ENCODE measurements at places on chromosomes 5 and 9.

GRCh38 chr5:148685520-148686134 lies 31.3 kb upstream of the HTR4 start:
- no peak for DNase-seq

GRCh38 chr5:74575741-74576538 lies 64.6 kb downstream of the ENC1 start:
- DNase-seq = peak; percentile 47

- DNase-seq = peak; percentile 84
These were observed 6.2 kb upstream of the KLF9 start for GRCh38 chr9:70420441-70421271.

DNA sequence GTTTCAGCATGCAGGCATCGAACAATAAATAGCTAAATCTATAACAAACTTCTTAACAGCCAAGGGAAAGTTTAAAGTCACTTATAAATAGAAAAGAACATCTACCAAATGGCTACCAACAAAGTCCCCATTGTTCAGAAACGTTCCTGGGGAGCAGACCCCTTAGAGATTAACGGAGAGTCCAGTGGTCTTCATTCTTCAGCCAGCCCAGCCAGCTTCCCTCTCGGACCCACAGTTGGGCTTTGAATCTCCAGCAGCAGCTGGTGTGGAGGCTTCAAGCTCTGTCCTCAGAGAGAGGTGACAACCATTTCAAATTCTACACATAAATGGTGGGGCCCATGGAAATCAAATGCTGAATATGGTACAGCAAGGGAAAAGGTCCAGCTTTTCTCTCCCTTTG lies 11.2 kb downstream of the ENC1 start:
- no peak for DNase-seq

GRCh38 chr5:137126829-137127228 lies 372.3 kb downstream of the SPOCK1 start:
- DNase-seq = no peak

GRCh38 chr5:435961-436640 lies 6.9 kb upstream of the EXOC3 start:
- DNase-seq = no peak

DNA sequence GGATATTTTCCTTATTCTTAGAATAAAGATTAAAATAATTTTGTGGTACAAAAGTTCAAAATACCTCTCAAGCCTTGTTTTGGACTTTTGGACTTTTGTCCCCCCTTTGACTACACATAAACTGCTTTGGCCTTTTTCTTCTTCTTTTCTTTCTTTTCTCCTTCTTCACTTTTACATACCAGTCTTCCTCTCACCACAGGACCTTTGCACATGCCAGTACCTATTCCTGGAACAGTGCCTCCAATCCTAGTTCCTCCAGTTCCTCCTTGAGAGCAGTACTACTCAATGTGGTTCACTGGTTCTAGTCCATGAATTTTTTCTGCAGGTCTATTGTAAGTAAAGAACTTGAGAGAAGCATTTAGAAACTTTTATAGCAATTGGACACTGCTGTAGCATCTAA lies 136.5 kb downstream of the STK32A start:
- no peak for DNase-seq

- peak; percentile 23 for DNase-seq
These were observed at the start of gene VLDLR for GRCh38 chr9:2621722-2622460. Gene VLDLR (plus strand): TSS chr9:2621787. CDS start chr9:2622190, 403 bp downstream.

DNA sequence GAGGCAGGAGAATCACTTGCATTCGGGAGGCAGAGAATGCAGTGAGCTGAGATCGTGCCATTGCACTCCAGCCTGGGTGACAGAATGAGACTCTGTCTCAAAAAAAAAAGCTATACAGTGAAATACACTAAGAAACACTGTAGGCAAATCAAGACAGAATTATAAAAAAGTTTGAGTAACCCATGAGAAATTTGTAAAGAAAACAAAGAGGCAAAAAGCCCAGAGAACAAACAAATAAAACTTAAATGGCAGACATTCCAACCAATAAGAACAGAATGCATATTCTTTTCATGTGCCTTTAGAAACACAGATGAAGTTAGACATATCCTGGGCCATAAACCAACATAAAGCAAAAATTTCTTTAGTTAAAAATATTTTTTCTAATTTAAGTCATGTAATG lies 30.6 kb downstream of the ZNF169 start:
- no peak for DNase-seq

GRCh38 chr5:133995883-133996563 lies 8.8 kb downstream of the VDAC1 start:
- no peak for DNase-seq

DNA sequence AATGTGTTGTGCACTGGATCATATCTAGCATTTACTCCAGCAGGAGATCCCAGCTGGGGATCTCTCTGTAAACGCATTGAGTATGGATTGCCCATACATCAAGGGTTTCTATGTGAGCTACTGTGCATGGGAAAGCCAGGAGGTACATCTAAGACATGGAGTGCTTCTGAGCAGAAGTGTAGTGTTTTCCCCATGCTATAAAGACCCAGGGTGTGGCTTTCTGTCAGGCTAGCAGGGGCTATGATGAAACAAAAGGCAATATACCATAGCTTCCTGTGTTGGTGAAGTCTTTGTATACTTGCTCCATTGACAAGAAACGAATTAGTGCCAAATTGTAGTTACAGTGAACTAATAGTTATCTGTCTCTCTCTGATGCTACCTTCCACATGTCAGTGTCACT lies 329.3 kb upstream of the TLE4 start:
- no peak for DNase-seq

GRCh38 chr5:136026636-136027035 lies 2.2 kb upstream of the TGFBI start:
- no peak for DNase-seq

DNA sequence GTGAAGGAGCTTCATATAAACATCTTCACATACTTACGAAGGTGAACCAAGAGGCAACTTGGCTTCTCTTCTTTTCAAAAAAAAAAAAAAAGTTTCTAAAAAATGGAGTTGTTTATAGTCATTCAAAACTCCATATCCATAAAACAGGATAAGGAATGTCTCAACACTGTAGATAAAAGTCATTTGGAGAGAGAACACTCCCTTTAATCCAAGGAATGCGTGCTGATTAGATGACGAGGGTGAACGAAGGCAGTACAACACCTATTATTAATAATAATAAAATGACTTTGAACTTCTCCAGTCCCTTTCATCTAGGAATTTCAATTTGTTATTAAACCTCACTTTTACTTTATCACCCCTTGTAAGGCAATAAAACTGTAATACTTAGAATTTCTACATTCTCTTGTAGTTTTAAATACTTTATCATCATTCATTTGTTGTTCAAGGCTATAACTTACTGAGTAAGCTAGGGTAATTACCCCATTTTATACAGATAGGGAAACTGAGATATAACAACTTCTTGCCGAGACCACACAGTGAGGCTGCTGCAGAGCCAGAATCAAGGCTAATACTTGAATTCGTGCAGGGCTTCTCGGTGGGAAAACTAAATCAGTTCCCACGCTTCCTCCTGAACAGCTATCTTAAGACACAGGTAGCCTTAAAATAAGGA lies 377.1 kb downstream of the EFNA5 start:
- DNase-seq = no peak

DNA sequence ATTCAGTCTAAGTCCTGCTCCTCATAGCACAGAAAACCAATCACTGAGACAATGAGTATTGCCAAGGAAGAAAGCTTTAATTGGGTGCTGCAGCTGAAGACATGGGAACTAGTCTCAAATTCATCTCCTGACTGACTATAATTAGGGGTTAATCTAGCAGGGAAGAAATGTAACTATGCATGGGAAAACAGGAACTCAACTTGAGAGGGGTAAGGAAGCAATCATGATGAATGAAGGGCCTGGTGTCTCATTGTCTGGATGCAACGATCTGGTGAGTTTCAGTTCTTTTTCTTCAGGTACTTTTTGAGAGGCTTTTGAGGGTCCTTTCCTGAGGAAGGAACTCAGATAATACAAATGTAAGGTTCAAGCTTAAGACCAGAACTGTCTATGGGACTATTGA lies 24.0 kb upstream of the OCLN start:
- no peak for DNase-seq

DNA sequence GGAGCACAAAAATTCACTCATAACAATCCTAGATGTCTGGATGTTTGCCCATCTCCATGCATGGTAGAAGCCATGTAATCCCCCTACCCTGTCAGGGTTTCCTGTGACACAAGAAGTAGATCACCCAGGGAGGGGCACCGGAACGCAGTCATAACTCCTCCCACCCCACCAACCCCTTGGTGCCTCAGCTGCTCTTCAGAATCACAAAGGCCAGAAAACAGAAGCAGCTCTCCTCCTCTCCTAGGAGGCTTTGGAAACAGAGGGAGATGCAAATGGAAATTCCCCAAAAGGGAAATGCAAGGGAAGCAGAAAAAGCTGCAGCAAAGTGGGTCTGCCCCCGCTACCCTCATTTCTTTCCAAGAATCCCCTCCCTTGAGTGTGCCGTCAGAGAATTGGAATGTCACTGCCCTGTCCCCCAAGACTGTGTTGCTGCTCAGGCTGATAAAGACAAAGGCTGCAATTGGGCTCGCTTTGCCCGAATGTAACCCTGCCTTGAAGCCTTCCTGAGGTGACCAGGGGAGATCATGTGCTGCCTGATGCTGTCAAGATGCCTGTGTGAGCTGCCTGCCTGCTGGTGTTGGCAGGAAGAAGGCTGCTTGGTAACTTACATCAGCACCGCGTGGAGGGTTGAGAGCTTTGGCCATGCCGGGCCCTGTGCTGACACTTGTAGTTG lies 65.5 kb upstream of the ABCA1 start:
- DNase-seq = peak; percentile 27

GRCh38 chr5:17258431-17258830 lies 41.0 kb downstream of the BASP1 start:
- no peak for DNase-seq

DNA sequence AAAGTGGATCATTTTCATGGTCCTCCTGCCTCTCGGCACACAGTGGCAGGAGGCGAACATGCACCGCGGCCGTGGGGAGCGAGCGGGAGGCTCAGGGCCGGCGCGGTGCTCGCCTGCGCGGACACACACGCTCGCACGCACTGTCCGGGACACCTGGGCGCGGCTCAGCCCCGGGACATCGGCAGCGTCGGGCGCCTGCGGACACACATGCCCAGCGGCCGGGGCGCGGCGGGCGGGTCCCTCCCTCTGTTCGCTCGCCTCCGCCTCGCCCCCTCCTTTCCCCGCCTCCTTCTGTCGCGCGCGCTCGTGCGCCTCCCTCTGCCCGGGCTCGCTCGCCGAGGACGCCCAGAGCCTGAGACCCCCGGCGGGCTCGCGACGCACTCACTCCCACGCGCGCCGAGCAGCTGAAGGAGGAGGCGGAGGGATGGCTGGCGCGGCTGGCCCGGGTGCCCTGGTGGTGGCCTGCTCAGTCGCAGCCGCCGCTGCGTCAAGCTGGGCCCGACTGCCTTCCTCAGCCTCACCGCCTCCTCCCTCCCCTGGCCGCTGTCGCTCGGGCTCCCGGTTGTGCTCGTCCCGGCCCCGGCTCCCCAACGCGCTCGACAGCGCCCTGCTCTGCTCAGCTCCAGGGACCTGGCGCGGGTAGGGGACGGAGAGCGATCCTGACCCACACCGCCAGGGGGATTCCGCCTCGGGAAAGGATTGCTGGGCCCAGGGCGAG lies at the start of gene FRMD3:
TSS of gene FRMD3 (minus strand) at position 230 of the 718 bp plus-strand sequence. CDS start at position 60, 170 bp downstream.
- DNase-seq = peak; percentile 55

GRCh38 chr5:73451224-73452130 lies 2.9 kb upstream of the FOXD1 start:
- DNase-seq = peak; percentile 52

DNA sequence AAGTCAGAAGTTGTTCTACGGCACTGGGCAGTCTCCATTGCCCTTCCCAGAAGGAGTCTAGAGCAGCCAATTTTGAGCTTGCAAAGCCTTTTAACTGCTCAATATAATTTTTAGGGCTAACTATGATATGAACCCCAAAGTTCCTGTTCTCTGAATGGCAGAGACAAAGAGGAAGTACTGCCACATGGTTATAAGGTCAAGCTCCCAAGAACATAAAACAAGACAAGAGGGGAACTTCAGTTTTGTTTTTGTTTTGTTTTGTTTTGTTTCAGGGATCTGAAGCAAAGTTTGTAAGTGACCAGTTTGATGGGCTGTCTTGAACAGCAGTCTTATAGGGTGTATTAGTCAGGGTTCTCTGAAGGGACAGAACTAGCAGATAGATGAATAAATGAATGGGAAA lies 11.9 kb upstream of the SMC2 start:
- no peak for DNase-seq

- no peak for DNase-seq
These were observed 5.6 kb upstream of the GPR151 start for GRCh38 chr5:146521403-146522106.

Data from dermis microvascular lymphatic vessel endothelial cell (primary cell).